ENCODE measurements at places on chromosomes 7 and 10.
A peak's percentile ranks its signal among the peaks of the same experiment; 100 is the strongest.

DNA sequence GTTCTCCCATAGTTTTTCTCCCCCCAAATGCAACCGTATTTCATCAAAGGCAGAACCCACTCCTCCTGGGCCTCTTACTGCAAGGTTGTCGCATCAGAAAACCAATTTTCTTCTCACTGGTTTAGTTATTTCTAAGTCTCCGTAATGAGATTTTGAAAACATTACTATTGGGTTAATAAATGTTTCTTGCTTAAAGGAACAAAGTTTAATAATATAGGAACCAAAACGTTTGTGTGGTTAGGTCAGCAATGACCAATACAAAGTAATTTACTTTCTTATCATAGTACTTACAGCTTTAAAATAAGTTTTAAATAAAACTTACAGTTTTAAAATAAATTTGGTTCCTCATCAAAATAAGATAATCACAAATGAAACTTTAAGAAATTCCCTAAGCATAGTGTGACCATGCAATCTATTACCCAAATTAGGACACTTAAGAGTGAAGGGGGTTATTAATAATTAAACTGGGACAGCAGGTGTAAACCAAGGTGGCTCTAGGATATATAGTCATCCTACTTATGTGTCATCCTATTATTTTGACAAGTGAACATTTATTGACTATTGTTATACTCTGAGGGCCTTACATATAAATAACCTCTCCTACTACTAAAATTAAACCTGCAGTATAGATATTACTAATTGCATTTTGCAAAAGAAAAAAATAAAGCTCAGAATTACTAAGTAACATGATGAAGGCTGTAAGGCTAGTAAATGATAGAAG, 415.4 kb upstream of the LRRN3 start:
- DNase-seq: no peak

- DNase-seq: no peak
Measured at GRCh38 chr7:70797109-70797514, 334.8 kb upstream of the GALNT17 start.

GRCh38 chr7:27143023-27143949, at the start of gene HOXA5:
HOXA5 (minus strand) TSS chr7:27143681; CDS start chr7:27143607, 74 bp downstream.
- no peak for DNase-seq

DNA sequence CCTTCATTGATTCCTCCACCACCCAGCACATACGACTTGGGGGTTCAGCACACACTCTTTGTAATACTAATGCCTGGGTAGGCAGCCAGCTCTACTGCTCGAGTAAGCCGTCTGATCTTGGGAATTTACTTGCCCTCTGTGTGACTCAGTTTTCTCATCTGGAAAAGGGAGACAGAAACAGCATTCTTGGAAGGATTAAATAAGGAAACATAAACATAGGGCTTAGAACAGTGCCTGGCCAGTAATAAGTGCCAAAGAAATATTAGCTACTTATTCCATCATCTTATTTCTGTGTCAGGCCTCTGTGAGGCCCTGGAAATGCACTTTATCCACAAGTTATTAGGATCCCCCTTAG, 130.1 kb downstream of the TNS3 start:
- DNase-seq: no peak

DNA sequence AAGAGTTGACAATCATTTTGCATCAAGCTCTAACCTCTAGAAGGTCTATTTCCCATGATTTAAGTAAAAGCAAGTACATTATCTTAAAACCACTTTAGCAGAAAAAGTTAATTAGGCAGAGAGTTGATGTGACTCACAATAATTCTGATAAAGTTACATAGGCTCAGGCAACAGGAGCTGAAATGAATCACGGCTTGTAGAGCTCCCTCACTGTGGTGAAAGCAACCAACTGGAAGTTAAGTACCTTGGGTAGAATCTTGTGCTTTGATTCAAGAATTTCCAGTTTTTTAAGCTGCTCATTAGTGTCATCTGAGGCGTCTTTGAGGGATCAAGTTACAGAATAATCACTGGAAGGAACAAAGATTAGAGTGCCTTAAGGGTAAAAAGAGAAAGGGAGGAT, 68.9 kb upstream of the NFE2L3 start:
- DNase-seq: no peak

- DNase-seq: no peak
Measured at GRCh38 chr10:46547541-46548497, 8.6 kb downstream of the GPRIN2 start.

DNA sequence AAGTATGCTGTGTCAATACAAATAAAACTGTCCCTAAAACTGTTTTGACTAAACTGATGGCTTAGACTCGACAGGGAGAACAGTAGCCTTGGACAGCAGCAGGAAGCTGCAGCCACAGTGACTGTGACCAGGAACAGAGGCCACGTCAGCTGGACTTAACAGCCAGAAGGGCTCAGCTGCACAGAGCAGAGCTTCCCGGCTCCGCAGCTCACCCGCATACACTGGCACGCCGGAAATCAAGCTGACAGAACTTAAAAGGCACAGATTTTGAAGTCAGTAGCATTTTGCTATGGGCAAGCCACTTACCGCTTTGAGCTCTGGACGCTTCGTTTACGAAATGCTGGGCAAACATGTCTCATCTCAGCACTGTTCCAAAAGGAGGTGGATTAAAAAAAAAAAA, 769.7 kb upstream of the AUTS2 start:
- DNase-seq: no peak

DNA sequence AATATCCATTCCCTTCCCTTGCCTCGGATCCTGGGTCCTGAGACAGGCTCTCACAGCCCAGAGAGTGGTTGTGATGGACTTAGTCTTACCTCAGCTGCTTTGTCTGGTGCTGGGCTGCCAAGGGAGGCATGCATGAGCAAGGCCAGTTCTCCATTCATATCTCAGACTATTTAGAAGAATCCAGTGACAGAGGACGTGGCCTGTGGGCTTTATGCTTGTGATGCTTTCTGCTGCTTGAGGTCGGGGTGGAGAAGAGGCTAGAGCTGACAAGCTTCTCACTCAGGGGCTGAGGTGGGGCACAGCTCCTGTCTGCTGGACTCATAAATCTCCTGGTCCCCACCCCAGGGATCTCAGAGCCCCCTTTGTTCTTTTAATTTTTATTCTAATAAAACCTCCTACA, 66.8 kb downstream of the DNAJC12 start:
- no peak for DNase-seq

DNA sequence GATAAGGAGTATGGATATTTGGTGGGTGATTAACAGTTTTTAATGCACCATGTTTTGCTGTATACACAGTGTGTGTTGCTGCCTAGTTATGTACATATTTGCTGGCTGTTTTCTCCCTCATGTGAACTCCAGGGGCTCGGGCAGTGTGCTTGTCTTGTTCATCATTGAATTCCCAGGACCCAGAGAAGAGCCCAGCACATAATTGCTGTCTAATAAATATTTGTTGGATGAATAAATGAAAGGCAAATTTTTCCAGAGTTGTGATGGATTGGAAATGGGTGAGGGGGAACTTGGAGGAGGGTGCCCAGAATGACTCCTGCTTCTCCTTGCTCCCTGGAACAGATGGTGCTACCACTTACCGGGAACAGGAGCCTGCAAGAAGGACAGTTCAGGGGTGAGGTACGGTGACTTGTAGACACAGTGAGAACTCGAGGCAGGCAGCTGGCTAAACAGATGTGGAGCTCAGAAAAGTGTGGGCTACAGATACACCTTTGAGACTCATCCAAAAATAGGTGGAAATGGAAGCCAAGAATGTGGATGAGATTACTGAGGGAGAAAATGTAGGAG, 586.8 kb upstream of the MGMT start:
- no peak for DNase-seq

GRCh38 chr10:69503896-69504265, 52.6 kb downstream of the TSPAN15 start:
- no peak for DNase-seq

GRCh38 chr7:157893535-157894044, 556.8 kb downstream of the DNAJB6 start:
- no peak for DNase-seq

DNA sequence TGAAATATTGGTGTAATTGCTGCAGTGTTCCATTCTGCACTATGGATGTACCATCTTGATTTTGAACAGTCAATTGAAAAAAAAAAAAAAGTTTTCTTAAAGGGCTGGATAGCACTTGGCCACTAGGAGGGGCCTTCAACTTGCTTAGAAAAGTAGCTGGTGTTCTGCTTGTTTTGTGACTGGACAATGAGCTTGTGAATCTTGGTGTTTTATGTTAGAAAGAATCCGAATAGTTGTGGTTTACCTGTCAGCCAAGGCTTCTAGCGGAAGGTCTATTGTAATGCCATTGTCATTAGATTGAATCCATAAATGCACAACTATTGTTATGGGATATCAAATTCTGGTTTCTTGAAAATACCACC, 77.1 kb downstream of the BMPER start:
- DNase-seq: peak; percentile 64

- DNase-seq: no peak
Measured at GRCh38 chr7:129010075-129010474, 44.8 kb downstream of the TNPO3 start.
